ENCODE measurements at places on chromosomes 12 and 14.

- no peak for DNase-seq
These were observed 210.5 kb downstream of the FOXN3 start for GRCh38 chr14:89206389-89207031.

DNA sequence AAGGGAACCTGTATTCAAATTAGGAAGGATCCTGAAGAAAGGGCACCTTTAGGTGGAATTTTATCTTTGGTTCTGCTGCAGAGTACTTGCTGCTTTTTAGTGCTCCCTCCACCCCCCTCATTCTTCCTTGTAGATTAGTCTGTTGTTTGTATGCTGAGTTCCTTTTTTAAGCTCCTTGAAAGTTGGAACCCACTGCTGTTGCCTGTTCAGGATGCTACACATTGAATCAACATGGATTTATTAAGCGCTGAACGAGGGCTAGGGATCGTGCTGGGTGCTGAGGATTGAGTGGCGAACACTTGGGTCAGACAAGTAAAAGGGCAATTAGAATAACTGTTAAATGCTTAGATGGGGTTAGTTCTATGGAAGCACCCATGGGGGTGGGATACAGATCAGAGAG lies 884 bp upstream of the AMN1 start:
- DNase-seq, result no peak

DNA sequence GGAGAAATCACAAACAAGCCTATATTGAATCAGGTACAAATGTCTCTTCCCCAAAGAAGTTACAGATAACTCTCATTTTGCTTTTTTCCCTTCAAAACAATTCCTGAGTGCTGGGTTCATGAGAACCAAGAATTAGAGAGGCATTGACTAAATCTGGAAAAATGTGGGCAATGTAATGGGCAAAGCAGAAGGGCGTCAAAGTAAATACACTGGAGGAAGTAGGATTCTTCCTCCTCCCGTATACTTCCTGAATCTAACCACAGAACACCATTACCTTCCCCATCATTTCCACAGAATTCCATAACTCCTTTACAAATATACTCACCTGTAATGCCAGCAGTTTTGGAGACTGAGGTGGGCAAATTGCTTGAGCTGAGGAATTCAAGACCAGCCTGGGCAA lies 3.0 kb upstream of the RBMS2 start:
- no peak for DNase-seq

- no peak for DNase-seq
These were observed 5.1 kb downstream of the ASCL1 start for GRCh38 chr12:102962532-102962931.

- peak; percentile 79 for DNase-seq
These were observed 87.6 kb downstream of the SLC15A5 start for GRCh38 chr12:16189849-16190248.

All from GM23338 (cell line).